ENCODE measurements at places on chromosomes 11 and 22.

- DNase-seq = no peak
Measured at GRCh38 chr11:129612447-129612961, 203.1 kb upstream of the TMEM45B start.

DNA sequence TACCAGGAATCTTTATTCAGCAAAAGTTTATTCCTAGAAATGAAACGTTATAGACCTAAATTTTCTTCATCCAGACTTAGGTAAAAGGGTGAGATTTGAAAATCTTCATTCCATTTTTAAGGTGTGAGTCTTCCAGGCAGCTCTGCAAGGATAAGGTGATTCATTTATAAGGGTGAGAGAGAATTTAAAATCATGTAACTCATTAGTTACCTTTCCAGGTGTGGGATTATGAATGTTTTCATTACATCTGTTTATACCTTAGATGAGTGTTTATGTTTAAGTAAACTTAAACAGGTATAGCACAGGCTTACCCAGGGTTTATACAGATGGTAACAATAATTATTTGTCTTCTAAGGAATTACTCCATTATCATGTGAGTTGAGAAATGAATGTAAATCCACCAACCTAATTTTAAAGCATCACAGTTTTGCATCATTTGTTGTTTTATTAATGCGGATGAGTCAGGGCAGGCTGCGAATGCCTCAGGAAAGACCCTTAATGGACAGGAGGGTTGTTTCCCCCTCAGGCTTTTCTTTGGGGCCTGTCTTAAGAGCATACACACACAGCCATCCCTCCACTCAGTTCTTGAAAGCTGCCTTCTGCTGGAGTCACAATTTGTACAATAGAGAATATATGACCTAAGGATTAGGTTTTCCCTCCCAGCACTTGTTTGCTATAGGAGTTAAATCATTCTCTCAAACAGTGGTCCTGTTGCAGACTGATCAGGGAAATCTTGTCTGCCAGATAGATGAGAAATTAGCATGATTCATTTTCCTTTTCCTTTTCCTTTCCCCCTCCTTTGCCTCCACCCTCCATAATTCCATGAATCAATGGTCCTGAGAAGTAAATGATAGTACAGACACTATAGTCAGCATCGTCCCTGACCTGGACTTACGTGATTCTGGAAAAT is 3.0 kb downstream of the PRSS23 start:
- DNase-seq = no peak

- DNase-seq = no peak
Measured at GRCh38 chr11:131544591-131544990, 174.2 kb downstream of the NTM start.

DNA sequence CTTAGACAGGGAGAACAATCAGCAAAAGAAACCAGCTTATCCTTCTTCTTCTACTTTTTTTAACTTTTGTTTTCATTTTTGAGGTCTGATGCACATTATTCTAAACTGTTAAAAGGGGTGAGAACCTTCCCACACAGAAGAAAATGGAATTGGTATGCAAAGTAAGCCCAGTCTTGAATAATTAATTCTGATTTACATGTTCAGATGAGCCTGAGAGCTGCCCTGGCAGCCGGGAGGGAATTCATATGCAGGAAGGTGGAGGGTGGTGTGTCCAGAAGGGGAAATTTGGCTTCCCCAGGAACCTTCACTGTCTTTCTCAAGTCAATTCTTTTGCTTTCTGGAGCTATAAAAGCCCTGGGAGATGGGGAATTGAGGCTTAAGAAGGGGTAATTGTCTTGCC is 181.0 kb downstream of the INSC start:
- DNase-seq = no peak

- peak; percentile 48 for DNase-seq
Measured at GRCh38 chr11:104546501-104546900, 351.8 kb downstream of the CASP12 start.

- DNase-seq = no peak
Measured at GRCh38 chr11:76744186-76745043, 38.7 kb upstream of the TSKU start.

GRCh38 chr22:49862496-49862776 is 8.8 kb downstream of the ZBED4 start:
- DNase-seq = no peak

DNA sequence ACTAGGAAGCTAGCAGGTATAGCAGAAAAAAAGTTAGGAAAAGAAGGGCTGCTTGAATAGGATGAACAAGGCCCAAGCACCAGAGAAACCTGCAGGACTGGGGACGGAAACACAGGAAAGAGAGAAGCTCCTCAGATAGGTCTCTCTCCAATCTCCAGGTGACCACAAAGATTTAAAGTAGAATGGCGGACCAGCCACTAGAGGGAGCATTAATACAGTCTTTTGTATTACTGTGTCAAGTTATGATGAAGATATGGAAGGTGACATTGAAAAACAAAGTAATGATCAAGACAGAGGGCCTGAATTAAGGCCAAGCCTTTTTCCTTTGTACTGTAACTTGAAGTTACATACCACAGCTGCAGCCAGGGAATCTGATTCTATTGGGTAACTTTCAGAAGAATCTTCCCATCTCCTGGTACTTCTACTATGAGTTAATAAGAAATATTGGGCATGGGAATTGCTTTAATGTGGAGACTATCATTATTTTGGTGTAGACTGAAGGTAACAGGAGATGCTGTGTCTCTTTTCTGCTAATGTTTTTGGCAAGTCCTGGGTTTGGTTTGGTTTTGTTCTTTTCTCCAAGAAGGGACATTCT is 33.8 kb downstream of the OR2AG2 start:
- DNase-seq = no peak

GRCh38 chr11:16278979-16279378 is 77.4 kb downstream of the SOX6 start:
- DNase-seq = no peak

- DNase-seq = no peak
Measured at GRCh38 chr11:15228331-15228849, 113.7 kb downstream of the INSC start.

DNA sequence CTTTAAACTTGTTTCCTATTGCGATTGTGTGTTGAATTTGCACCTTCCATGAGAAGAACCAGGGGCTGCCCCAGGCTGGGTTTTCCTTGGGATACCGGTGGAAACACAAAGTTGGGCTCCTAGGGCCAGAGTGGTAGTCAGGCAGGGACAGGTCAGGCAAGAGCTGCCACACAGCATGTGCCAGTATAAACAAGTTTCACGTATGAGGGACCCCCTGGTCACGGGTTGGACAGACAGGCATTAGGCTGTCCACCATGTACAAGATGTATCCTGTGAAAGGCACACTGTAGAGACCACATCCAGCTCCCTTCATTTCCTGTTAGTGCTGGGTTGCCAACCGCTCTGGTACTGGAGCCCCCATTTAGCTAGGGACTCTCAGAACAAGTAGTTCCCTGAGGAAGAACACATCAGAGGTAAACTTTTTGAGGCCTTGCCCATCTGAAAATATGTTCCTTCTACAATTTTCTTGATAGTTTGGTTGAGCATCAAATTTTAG is 8.8 kb downstream of the UPB1 start:
- no peak for DNase-seq

- DNase-seq = no peak
Measured at GRCh38 chr22:19596680-19597398, 72.6 kb upstream of the CLDN5 start.

DNA sequence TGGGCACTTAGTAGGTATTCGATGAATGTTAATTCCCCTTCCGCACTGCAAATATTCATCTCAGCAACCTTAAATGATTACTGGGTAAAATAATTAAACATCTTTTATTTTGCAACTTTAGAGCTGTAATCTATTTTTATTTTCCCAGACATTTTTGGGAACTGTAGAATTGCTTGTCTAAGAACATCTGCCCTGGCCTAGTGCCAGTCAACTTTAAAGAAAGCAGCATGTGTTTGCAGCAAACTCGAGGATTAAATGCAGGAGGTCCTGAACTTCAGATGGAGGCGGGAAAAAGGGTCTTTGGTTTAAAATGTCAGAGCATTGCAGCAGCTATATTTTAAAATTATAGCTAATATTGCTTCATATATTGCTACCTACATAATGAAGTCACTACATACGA is 190.0 kb downstream of the PGR start:
- DNase-seq = no peak

GRCh38 chr11:101914341-101914737 is 471 bp upstream of the CEP126 start:
- no peak for DNase-seq

- DNase-seq = no peak
Measured at GRCh38 chr11:129248618-129249017, 56.5 kb upstream of the ARHGAP32 start.

- DNase-seq = no peak
Measured at GRCh38 chr22:22037229-22037628, 54.6 kb upstream of the TOP3B start.

DNA sequence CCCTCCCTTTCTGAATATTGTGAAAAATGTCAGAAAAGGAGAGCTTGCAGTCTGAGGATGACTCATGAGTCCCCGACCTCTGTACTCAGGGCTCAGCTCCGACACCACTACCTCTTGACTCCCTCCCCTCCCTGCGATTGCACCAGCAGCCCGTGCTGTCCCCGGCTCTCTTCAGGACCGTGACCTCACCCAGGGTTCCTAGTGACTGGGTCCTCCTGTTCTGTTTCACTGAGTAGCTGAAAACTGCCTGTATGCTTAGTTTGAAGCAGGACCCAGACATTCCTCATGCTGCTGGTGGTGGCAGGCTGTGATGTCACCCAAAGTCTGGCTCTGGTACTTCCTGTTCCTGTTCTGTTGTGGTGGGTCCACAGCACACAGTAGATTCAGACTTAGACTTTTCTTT is 11.7 kb downstream of the PHRF1 start:
- no peak for DNase-seq

- no peak for DNase-seq
Measured at GRCh38 chr11:83666149-83666548, 380.0 kb upstream of the CCDC90B start.

- DNase-seq = no peak
Measured at GRCh38 chr11:65506290-65506771, 7.5 kb downstream of the MALAT1 start.

- no peak for DNase-seq
Measured at GRCh38 chr11:42093541-42093940, 634.1 kb upstream of the LRRC4C start.

DNA sequence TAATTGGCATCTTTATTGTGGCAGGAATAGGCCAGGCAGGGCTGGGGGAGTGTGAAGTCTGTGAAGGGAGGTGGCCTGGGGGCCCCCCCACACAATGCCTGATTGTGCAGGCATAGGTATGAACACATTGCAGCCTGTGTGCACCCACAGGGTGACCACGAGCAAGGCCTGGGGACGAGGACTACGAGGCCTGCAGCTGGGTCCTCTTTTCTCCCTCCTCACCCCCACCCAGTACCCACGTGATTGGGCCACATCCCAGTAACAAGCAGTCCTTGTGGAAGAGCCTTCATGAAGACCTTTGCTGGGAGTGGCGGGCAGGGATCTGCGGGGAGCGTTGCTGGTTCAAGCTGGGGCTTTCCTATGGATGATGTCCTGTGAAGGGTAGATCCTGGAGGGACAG is 29.3 kb downstream of the ZBTB16 start:
- DNase-seq = no peak

- DNase-seq = no peak
Measured at GRCh38 chr22:20584029-20584871, 76.8 kb downstream of the MED15 start.

DNA sequence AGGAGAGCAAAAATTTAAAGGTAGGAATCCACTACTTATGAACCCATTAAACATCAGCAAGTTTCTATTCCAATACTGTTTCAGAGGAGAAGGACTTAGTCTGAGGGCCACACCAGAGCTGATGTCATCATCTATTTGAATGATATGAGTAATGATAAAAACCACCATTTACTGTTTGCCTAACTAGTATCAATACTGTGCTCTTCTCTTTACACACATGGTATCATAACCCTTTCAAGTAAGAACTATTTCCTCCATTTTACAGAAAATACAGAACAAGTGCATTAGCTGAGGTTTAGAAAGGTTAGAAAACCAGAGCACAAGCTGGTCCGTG is 651.3 kb upstream of the KIRREL3 start:
- no peak for DNase-seq

GRCh38 chr22:29821291-29822016 is 16.6 kb downstream of the ASCC2 start:
- DNase-seq = no peak

DNA sequence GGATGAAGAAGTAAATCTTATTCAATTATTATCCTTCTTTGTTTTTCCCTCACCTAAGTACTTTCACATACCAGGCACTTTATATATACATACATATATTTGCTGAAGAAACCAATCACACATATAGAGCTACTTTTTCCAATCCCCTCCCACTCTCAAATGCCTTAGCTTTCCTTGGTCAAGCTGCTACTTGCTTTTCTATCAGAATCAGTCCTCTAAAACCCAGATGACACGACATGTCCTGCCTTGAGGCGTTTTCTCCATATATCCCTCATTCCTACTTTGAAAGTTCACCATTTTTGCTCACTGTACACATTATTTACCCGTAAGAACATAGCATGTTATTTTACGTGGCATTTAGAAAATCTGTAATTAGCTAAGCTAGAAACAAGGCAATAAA is 5.4 kb downstream of the RAB38 start:
- no peak for DNase-seq

GRCh38 chr11:114556135-114556534 is 3.5 kb downstream of the NXPE1 start:
- no peak for DNase-seq

DNA sequence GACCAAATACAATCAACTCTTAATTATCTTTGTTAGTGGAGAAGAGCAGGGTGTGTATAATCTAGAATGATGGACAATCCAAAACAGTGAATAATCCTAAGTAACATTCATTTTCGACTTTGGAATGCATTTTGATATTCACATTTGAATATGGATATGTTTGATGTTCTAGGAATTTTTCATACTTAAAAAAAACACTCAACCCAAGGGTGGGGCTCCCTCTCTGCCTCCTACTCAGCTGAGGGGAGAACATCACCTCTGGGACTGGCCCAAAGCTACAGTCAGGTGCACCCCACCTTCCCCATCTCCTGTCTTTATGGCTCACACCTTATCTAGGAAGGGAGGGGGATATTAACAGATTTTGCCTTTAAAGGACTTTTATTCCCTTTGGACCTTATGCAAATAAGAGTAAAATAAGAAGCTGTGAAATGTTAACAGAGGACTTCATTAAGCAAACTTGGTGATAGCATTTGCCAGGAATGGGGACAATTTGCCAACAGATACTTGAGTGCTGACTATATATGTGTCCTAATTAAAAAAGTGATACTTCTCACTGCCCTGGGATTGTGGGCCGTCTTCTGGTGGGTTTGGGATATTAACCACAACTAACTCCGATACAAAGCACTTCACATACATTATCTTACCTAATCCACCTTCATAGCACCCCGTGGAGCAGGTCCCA is 187.0 kb downstream of the ST3GAL4 start:
- no peak for DNase-seq

DNA sequence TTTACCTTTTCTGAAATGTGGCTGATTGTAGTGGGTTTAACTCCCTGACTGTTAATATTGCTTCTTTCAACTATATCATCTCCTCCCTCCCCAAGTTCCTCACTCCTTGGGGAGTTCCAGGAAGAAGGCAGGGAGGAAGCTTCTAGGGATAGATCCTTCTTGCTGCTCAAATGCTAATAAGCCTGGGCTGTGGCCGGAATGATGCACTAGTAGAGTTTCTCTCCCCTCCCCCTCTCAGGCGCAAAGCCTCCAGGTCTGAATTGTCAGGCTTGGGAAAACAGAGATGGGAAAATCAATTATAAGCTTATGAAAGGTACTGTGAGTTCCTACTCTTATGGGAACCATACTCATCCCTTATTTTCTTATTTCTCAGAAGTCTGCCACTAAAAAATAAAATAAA is 30.8 kb downstream of the FEZ1 start:
- no peak for DNase-seq
